NCI-H226 (cell line): ENCODE measurements at places on chromosomes 11 and 22.

- no peak for DNase-seq
Observed at GRCh38 chr11:133746663-133747306, 98.5 kb downstream of the SPATA19 start.

- DNase-seq, result no peak
Observed at GRCh38 chr22:23609983-23610781, 21.9 kb downstream of the DRICH1 start.

DNA sequence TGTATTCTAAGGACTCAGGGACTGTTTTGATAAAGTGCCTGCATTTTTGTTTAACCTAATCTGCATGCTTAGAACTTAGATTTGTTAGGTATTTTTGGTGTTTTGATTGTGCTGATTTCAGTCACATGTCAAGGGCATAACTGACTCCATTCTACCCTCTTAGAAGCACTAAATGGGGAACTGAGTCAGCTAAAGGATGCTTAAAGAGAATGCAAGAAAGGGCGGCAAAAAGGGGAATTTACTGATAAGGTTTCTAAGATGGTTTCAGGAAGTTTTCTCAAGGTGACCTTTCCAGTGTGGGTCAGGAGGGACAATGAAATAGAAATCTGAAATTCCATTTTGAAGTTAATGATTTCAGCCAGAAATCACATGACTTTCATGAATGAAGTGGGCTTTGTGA is 43.0 kb downstream of the MMP20 start:
- DNase-seq, result no peak

GRCh38 chr11:124080327-124081001 is 34.8 kb upstream of the VWA5A start:
- DNase-seq, result no peak

- DNase-seq, result no peak
Observed at GRCh38 chr11:68326334-68327215, 14.2 kb downstream of the LRP5 start.

GRCh38 chr11:47986742-47987141 is 6.4 kb downstream of the PTPRJ start:
- peak; percentile 61 for DNase-seq

DNA sequence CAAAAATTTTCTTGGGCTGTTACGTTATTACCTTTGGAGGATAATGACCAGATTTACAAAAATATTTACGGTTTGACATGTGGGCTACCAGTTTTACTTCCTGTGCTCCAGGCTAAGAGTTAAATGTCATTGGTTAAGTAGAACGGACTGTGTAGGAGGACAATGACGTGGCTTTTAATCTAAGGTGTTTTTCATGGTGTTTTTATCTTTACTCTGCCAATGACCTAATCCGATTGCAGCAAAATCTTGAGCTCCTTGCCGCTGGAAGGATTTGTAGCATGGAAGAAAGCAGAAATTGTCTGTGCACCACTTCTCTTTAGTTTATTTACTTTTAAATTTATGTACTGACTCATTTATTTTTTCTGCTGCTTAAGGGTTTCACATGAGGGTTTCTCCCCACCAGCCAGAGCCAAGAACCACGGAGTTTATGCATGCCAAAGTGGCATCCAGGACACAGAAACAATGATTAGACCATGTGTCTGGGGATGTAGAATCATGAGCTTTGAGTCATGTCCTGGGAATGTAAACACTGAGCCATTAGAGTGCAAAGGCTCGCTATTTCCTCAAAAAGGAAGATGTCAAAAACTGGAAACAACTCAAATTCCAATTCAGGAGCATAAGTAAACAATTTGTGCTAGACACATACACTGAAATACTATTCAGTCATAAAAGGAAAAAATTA is 1.9 kb upstream of the CARD16 start:
- peak; percentile 93 for DNase-seq

GRCh38 chr11:32178692-32179091 is 87.8 kb downstream of the RCN1 start:
- DNase-seq, result no peak

DNA sequence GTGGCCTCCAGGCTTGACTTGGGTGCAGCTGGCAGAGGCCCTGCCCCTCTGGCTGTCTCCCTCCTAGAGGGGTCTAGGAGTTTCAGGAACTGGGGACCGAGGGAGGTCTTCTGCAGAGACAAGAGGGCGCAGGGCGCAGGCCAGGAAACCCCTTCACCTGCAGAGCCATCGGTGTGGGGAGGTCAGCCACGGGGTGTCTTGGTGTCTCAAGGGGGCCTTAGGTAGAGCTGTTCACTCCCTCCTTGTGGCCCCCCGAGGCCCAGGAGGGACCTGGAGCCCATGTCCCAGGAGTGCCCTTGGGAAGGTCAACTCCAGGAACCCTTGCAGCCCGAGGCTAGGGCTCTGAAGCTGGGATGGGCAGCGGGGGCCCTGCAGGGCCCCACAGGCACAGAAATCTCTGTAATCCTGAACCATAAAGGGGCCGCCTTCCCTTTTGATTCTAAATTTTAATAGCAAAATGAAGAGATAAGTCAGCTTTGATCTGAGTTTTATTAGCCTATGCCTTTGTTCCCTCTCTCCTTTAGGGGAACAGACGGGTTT is 31.4 kb upstream of the TH start:
- DNase-seq, result no peak

GRCh38 chr22:30291058-30291892 is 2.0 kb upstream of the CASTOR1 start:
- DNase-seq, result no peak

- no peak for DNase-seq
Observed at GRCh38 chr22:48558016-48558415, 1269.7 kb downstream of the BRD1 start.

- no peak for DNase-seq
Observed at GRCh38 chr11:61413496-61413895, 16.3 kb downstream of the CPSF7 start.

- no peak for DNase-seq
Observed at GRCh38 chr22:48333816-48334735, 1493.6 kb downstream of the BRD1 start.

- DNase-seq, result peak; percentile 35
Observed at GRCh38 chr11:97909614-97910399, 1110.9 kb upstream of the CNTN5 start.

GRCh38 chr11:13450832-13451397 is 12.1 kb downstream of the BTBD10 start:
- no peak for DNase-seq

DNA sequence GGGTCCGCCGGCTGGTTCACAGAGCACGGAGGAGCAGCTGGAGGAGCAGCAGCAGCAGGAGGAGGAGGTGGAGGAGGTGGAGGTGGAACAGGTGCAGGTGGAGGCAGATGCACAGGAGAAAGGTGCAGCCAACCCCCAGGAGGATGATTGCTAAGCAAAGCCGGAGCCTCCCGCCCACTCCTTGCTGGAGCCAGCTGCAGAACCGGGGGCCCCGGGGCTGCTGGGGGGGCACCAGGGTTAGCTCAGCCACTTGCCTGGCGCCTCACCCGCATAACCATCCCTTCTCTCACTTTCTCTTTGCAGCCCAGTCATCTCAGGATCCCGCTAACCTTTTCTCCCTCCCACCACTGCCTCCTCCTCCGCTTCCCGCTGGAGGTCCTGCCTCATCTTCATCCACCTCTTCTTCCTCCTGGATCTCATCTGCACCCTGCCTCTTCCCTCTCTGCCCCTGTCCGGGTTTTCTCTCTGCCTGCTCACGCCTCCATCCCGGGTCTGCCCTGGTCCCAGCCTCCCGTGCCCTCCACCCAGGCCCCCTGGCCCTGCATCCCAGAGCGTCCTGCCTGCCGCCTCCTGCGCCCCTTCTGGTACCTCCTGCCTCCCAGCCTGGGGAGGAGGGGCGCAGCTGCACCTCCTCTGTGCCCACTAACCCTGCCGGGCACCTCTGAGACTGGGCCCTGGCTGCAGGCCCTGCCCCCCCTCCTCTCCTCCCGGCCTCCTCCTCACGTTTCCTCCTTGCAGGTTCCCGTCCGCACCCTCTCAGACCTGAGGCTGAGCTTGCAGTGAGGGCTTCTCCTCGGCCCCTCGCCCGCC is 9.5 kb downstream of the KCTD17 start:
- DNase-seq, result no peak

GRCh38 chr22:28064920-28065319 is 145.9 kb upstream of the PITPNB start:
- no peak for DNase-seq

DNA sequence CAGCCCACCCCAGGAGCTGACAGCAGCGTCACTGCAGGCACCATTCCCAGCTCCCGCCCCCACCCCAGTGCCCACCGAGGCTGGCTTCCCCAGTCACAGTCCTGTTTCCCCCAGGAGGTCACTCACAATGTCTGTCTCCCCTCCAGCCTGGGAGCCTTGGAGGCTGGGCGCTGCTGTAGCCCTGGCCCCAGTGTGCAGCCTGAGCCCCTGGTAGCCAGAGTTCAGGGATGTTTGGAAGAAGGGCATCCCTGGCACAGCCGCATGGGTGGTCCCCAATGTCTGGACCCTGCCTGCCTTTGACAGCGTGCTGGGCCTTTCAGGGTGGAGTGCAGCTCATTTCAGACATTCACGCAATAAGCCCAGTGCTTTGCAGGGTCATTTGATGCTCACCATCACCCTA is 4.3 kb downstream of the CAPN5 start:
- DNase-seq, result no peak

DNA sequence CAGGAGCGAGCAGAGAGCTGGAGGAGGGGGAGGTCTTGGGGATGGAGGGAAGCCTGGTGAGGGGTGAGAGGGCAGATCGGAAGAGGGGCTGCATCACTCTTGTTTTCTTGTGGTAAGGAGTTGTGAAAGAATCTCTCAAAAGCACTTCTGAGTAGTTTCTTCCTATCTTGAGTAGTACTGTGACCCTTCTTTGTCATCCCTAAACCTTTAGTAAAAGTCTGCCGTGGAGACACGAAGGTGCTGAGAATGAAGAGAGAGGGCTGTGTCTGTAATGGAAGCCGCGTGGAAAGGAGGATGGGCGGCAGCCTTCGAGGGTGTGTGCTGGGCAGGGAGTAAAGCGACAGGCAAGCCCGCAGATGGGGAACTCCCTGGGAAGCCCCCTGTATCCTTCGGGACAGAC is 237.8 kb downstream of the TBC1D22A start:
- DNase-seq, result no peak

DNA sequence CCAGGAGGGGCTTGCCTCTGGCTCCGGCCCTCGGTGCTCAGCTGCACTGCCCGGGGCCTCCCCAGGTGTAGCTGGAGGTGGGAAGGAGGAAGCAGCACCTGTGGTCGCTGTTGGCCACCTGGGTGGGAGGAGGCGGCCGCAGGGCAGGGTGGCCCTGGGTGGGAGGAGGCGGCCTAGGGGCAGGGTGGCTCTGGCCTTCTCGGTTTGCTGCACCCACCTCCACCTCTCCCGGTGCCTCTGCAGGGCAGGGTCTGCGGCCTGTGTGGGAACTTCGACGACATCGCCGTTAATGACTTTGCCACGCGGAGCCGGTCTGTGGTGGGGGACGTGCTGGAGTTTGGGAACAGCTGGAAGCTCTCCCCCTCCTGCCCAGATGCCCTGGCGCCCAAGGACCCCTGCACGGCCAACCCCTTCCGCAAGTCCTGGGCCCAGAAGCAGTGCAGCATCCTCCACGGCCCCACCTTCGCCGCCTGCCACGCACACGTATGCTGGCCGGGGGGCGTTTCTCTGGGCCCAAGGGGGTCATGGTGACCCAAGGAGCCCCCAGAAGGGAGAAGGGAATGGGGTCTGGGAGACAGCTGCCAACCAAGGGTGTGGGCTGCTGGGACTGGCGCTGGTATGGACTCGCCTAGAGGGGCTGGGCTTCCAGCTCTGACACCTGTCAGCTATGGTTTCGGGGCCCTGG is 20.6 kb downstream of the MUC5AC start:
- no peak for DNase-seq

DNA sequence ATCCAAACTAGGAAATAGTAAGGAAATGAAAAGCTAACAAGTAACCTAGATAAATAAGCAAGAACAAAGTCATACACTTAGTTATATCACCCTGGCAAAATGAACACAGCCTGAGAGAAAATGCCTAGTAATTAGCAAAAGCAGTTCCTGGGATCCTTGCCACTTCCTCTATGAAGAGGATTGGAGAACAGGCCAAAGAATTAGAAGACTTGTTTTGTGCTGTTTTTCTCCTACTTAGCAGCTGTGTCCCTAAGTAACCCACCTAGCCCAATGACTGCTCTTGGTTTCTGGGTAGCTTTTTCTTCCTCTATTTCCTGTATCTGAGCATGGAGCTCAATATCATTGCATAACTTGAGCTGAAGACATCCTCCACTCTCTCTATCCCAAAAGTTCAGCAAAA is 713.9 kb downstream of the ETS1 start:
- no peak for DNase-seq

DNA sequence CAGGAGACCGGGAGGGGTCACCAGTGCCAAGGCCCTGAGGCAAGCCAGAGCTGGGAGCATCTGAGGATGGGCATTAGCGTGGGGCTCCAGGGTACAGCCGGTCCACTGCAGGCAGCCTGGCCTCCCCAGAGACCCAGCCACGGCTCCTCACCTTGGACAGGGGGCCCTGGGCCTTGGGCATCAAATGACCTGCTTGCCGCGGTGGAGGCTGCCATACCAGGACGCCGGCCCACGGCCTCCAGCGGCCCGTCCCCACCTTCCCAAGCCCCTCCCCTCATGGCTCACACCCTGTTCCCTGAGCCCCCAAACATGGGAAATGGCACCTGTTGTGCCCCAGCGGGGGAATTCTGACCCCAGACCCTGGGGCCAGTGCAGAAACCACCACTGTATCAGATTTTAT is 12.7 kb upstream of the RTN4R start:
- DNase-seq, result no peak

DNA sequence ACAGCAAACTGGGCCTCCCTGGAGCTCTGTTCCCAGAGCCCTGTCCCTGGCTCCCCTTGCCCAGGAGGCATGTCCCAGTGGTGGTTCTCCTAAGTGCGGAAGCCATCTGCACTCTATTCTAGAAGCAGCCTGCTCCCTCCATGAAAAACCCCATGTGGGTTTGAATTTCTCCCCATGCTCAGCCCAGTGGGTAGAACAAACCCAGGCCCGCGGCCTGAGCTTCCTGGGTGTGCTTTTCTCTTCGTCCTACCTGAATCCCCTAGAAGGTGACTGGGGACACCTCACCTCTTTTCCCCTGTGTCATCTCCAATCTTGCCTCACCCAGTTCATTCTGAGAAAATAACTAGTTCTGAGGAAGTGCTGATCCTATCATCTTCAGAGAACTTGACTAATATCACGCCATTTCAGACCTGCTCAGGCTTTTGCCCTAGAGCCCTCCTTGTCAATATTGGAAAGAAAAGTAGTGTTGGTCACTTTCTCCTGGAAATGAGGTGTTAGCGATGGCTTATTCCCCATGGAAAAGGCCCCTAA is 15.9 kb downstream of the IL10RA start:
- DNase-seq, result no peak
